ENCODE measurements at places on chromosomes 1 and 21.

DNA sequence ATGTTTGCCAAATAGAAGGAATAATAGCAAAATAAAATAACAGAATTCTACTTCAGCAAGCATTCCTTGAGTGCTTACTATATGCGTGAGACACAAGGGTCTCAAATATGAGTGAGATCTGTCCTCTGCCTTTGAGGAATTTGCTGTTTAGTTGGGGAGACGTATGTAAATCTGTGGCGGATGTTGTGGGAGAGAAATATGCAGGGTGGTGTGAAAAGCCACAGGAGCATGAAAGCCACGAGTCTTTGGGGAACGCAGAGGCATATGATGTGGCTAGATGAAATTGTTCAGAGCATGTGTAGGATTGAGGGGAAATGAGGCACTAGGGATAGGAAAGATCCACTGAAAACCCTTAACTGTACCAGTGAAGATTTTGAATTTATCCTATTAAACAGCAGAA is 244.4 kb downstream of the PBX1 start:
- DNase-seq = no peak

DNA sequence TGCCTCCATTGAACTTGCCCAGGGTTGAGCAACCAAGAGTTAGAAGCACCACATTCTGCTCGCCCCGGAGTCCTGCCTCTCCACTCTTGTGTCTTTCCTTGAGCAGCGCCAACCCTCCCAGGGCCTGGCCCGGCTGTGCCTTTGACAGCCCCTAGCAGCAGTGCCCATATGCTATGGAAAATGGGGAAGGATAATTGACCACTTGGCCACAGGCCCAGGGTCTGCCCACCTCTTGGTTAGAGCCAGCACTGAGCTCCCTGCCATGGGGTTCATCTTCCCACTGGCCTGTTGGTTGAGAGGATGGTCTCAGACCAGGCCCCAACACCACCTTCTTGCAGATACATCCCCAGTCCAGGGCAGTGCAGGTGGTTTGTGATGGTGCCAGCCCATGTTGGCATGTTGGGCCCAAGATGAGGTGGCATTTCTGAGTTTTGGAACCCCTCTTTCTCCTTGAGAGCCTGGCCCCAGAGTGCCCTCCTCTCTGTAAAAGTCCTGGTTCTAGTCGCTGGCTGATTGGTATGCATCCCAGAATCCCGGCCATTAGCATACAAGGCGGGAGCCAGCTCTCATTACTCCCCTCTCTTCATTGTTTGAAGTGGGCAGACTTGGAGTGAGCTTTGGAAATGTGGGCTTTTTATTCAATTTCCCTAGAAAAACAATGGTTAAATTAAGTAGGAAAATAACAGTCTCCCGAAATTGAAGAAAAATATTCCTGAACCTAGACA is 7.6 kb downstream of the ARHGEF10L start:
- DNase-seq = no peak

GRCh38 chr1:245986404-245987218 is 520.5 kb downstream of the SMYD3 start:
- peak; percentile 86 for DNase-seq

DNA sequence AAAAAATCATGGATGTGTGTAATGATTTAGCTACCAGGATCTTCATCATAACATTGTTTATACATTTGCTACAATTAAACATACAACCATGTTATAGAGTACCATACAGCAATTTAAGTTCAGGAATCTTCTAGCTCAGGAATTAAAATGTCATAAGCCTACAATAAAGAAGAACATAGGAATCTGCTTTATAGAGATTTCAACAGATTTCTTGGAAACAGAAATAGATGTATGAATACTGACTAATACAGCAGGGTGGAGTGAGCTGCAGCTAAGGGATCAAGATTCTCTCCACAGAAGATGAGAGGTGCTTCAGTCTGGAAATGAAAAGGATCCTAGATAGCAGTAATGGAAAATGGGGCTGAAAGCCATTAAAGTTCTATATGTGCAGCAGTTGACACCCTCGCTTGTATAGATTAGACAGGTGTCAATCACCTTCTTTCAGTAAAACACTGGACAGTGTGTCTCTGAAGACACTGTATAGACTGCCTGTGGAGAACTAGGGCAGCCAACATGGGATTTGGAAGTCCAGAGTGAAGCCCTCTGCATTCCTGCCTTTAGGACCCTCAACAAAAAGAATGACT is 73.9 kb downstream of the DNTTIP2 start:
- peak; percentile 46 for DNase-seq

- no peak for DNase-seq
Measured at GRCh38 chr1:183600634-183601033, 10.4 kb upstream of the NCF2 start.

GRCh38 chr1:91631718-91632330 is 131.2 kb downstream of the CDC7 start:
- no peak for DNase-seq

GRCh38 chr21:41594268-41594667 is 86.3 kb upstream of the TMPRSS2 start:
- DNase-seq = no peak

DNA sequence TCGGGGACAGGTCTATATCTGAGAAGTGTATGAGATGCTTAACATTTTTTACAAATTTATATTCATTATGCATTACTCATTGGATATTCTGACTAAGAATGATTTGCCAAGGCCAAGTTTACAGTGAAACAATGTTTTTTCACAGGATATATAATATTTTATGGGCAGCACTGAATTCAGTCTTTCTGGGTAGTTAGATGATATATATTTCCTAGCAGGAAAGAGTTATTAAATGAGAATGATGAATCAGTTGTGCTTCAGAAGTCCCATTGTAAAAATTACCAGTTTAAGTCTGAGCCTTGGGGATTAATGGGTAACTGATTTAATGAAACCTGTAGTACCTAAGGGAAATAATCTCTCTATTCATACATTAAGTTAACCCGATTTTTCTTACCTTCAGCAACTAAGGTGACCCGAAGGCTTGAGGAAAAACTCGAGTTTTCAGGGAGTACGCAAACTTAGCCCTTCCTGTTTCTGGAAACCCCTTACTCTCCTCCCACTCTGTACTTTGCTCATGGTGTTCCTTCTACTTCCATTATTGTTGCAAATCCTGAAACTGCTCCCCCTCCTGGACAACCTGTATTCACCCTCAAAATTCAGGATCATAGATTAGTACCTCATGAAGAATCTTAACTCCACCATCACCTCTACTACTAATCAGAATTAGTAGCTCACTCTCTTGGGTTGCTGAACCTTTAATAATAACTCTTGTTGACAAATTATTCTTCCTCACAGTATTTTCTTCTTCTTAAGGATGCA is 135.1 kb downstream of the AK5 start:
- peak; percentile 32 for DNase-seq

DNA sequence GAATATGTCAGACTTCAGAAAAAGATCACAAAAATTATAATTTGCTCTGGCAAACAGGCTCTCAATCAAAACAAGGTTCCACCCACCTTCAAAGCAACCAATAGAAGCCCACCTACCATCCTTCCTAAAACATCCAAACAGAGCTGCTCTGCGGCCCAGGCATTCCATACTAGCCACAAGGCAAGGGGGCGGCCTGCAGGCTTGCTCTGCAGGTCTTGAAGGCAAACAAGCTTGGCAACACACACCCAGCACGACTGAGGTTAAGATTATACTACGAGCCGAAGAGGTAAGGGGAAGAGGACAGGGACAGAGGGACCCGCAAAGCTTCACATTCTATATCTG is 207.3 kb downstream of the SLC45A1 start:
- DNase-seq = peak; percentile 24

DNA sequence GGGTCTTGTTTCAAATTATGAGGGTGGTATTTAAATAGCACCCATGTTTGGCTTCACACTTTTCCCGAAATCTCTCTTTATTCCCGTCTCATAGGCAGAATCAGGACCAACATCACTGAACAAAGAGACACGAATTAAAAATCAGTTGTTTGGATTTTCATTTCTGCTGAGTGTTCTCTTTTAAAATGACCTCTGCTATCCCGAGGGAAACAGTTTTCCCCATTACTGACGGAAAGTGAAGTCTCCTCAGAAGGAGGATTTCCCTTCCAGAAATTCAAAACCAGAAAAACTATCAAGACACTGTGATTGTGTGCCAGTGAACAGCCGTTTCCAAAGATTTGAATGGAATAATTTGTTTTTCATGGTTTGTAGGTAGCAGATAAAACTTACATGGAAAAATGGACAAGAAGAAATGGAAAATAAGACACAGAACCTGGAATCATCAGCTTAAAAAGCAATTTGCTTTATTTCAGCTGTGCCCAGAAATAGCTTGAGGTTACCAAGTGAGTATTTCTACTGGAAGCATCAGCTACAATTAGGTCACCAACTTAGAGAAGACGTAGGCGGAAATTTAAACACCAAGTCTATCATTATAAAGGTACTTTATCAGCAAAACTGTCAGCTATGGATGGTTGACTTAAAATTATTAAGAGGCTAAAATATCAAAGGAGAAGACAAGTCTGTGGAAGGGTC is 68.5 kb downstream of the RUNX1 start:
- DNase-seq = no peak

- no peak for DNase-seq
Measured at GRCh38 chr1:10626791-10627410, 152.2 kb downstream of the PEX14 start.

DNA sequence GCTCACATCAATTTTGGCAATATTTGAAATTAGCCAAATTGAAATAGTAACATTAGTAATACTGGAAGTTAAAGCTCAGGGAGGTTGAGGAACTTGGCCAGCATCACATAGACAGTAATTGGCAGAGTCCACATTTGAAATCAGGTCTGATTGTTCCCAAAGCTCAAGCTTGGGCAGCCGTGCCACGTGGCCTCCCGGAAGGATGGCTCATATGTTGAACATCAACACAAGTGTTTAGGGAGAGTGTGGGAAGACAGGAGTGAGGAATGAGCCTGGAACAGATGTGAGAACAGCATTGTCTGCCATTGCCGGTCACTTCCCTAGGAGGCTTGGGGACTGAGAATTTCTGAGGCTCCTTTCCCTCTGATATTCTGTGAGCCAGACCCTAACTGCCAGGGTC is 40.2 kb upstream of the RBM15 start:
- DNase-seq = no peak

GRCh38 chr1:16014509-16015482 is 3.0 kb downstream of the HSPB7 start:
- no peak for DNase-seq

DNA sequence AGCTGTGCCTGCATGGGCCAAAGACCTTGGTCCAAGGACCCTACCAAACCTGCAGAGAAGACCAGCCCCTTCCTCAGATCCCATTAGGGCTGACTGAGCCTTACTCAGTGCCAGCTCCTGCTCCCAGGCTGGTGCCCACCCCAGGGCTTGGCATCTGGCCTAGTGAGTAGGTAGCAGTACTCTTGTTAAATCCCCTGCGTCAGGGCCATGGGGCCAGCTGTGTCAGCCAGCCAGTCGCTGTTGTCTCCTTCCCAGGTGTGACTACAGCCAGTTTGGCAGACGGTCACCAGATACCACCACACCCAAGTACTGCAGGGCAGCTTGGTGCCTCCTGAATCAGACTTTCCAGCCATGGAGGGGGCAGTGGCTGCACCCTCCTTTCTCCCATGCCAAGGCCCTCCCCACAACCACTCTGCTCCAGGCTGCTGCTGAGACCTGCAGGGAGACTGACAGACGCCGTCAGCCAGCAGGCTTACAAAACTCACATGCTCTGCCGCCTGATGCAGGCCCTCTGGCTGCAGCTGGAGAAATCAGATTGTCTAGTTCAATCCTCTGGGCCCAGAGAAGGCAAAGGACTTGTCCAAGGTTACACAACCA is 3.0 kb downstream of the TENT5B start:
- DNase-seq = no peak

DNA sequence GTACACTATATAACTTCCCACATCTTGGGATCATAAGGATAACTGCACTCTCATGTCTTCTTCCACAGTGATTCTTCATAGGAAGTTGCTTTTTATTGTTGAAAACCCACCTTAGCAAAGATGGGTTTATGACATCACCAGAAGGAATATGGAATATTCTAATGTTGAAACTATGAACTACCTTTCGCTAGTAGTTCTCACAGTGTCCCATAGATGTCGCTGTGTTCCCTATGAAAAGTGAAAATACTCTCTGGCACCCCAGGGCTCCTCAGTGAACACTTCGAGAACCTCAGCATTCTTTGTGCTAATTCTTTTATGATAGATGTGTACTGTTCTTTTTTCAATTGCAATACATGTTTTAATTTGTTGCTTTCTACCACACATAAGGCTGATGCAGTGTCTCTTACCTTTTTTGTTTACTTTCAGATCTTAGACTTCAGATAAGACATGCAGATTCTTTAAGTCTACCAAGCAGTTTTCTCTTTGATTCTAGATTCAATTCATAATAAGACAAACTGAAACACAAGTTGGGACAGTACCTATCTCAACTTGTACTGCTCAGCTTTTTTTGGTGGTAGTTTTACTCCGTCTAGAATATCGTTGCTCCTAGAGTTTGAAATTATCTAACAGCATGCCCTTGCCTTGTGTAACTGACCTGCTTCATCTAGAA is 90.8 kb downstream of the GTF2B start:
- DNase-seq = peak; percentile 24

DNA sequence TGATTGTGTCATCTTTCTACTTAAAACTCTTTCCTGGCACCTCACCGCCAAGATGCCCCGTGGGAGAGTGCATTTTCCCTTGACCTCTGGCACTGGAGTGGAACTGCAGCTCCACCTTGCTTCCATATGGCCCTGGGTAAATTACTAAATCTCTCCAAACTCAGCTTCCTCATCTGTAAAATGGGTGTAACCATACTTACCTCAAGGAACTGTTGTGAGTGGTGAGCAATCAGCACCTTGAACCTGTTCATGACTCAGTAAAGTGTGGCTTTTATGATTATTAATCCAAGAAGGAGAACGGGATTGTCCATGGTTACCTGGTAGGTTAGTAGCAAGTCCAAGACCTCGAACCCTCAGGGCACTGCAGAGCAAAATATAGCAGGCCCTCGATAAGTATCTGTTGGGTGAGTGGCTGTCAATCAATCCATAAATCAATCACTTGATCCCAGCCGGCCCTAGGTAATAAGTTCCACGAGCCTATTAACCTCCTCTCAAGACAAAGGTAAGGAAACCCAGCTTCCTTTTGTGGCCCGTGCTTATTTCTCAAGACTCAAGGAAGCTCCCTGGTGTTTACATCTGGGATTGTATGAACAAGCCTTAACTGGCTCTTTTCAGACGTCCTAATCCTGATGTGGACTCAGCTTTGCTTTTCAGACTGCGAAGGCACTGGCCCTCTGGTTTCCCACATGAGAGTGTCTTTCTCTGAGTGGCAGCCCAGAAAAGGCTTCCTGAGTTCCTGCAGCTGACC is 114.0 kb upstream of the GJB5 start:
- DNase-seq = no peak

DNA sequence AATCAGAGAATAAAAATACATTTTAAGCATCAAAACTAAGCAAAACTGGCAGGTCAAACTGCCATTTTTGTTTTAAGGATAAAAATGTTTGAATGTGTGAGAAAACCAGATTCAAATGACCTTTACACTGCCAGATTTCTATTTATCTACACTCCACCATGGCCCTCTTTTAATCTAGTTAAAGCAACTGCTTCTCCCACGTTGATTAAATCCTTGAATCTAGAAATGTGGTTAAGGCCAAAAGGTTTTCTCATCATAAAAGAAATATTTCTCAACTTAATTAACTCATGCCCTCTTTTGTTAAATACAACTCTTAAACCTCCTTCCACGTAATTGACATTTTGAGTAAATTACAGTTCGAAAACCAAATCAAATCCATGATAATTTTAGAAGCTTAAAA is 15.0 kb downstream of the EGLN1 start:
- no peak for DNase-seq

All from endothelial cell of umbilical vein (primary cell).